Fibroblast of villous mesenchyme (primary cell): ENCODE measurements at places on chromosomes 13 and 19.

DNA sequence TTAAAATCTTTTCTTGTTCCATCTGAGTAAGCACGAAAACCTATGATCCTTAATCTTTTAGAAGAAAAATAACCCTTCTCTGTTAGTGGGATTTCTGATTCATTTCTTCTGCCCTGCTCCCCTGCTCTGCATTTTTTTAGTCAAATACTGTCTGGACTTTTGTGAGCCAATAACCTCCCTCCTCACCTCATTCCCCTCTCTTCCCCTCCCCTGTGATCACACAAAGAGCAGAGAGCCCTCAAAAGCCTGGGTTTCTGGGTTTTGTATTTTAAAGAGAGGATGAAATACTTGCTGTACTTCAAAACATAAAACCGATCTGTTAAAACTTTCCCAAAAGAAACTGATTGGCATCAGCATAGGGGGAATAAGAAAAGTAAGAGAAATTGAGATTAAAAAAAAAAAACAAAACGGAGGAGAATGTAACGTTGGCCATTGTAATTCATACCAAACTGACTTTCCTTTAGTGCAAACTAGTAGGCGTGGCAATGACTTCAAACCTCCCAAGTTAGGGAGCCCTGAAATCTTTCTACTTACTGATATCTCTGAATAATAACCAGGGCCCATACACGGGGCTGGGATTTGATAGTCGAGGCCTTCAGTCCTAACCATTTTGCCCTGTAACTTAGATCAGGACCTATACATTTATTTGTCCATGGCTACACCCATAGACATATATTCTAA, 232.9 kb downstream of the TM9SF2 start:
- no peak for DNase-seq

- DNase-seq, result no peak
Observed at GRCh38 chr13:35603593-35604285, 127.2 kb upstream of the MAB21L1 start.

- peak; percentile 51 for DNase-seq
Observed at GRCh38 chr19:41206926-41207750, 11.9 kb upstream of the AXL start.

- DNase-seq, result no peak
Observed at GRCh38 chr13:97588993-97589392, 155.0 kb downstream of the RAP2A start.

DNA sequence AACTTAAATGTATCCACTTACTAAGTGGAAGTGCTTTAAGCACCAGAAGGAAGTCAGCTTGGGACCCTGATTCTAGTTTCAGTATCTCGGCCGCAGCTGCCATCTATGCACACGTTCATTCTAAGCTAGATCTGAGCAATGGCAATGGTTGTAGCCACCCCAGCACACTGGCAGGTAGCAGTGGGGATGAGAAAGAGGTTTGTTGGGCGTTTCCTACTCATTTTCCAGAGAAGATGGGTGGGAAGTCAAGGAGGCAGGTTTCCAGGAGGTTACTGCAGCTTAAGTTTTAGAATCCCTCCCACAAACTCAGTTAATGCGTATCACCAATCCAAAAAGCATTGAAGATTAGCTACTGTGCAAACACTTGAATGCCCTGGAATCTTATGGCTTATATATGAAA, 114.2 kb upstream of the TSC22D1 start:
- no peak for DNase-seq

DNA sequence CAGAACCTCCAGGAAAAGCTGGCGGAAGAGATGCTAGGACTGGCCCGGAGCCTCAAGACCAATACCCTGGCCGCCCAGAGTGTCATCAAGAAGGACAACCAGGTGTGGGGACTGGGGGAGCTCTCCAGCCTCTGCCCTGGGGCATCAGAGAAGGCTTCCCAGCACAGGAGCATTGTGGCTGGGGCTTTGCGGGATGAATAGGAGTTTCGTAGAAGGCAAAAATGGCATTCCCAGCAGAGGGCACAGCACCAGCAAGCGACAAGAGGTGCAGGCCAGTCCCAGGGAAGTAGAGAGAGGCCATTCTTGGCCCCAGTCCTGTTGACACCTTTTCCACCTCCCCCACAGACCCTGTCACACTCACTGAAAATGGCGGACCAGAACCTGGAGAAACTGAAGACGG, 4.1 kb downstream of the USE1 start:
- no peak for DNase-seq

DNA sequence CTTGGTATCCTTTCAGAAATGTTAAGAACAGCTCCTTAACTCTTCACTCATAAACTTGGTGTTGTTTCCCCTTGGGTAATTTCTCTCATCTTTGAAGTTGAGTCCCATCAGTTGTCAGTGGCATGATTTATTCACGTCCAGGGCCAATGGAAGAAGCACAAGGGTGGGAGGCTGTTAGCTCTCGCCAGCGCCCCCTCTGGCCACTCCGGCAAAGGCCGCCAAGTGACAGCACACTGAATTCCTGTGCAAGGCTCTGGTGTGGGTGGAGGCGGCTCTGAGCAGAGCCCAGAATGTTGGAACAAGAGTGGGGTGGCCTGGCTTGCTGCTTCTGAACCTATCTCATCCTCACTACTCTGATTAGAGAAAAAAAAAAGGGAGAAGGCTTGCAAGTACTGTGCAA, 13.1 kb upstream of the MEDAG start:
- DNase-seq, result peak; percentile 56

DNA sequence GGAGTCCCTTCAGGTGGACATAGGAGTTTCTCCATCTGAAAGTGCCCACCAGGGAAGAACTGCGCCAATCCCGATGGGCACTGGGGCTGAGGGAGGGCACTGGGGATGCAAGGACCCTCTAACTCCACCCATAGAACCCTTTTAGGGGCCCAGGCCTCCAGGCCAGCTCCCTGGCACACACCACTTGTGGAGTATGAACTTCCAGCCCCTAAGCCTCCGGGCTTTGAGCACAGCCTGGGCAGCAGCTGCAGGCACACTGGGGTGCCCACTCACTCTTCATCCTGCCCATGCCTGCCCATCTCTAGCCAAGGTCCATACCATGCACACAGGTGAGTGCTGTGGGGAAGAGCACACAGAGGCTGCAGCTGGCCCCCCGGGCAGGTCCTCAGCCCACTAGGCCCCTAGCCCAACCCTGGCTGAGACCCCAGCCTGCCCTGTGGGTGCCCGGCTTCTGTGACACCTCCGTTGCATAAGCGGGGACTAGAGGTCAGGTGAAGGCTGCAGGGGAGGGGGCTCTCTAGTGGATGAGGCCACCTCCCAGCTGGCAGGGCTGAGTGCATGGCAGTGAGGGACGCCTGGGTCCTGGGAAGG, 14.6 kb upstream of the SLC7A10 start:
- DNase-seq, result no peak

DNA sequence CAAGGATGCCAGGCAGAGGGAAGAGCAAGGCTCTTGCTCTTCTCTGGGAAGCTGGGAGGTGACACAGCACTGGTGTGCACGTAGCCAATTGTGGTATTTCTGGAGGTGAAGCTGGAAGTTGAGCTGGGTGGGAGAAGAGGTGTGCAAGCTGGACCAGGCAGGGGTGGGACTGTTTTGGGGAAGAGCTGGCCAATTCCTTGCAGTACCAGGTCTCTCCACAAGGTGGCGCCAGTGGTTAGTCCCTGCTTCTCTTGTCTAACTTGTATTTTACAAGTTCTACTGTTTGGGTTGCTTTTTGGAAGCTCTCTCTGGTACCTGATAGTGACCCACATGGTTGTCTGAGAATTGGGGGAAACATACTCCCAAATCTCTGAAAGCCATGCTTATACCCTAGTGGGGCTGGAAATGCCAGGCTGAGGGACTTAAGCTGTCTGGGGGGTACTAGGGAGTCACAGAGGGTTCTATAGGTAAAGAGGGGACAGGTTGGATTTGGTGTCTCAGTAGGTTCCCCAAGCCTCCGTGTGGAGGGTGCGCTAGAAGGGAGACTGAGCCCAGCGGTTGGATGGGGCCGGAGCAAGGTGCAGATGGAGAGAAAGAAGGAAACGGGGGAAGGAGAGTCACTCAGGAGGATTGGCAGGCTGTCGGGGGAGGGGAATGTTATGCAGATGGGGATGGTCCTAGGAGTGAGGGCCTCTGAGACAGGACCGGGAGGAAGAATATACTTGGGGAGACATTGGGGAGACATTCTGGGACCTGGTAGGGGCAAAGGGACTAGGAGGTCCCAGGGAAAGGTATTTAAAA, 3.0 kb downstream of the HPN start:
- peak; percentile 37 for DNase-seq

DNA sequence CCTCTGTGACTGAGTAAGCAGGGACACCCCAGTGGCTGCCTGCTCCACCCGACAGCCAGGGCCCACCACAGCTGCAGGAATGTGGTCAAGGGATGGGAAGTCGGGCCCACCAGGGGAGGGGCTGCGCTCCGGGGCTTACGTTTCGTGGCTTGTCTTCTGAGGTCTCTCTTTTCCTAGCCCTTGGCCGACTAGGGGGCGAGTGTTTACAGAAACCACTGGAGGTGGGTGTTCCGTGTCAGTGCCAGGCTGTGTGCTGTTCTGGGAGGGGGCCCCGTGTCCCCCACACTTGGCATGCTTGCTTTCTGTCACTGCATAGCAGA, 4.5 kb downstream of the ADAT3 start:
- DNase-seq, result no peak

DNA sequence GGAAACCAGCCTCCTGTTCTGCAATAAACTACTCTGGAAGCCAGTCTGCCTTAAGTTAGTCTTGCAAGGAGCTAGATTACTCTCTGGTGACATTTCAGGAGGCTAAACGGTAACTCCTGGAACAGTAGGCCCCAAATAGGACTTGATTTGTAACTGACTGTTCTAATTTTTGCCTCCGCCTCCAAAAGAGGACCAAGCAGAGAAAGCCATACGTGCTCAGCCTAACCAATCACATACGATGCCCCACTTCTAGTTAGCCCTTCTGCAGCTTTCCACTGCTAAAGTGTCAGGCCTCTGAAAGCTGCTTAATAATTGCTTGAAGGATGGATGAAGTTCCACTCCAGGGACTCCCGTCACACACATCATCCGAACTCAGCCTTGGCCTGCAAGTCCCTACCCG, 744 bp downstream of the ZNF805 start:
- peak; percentile 32 for DNase-seq

DNA sequence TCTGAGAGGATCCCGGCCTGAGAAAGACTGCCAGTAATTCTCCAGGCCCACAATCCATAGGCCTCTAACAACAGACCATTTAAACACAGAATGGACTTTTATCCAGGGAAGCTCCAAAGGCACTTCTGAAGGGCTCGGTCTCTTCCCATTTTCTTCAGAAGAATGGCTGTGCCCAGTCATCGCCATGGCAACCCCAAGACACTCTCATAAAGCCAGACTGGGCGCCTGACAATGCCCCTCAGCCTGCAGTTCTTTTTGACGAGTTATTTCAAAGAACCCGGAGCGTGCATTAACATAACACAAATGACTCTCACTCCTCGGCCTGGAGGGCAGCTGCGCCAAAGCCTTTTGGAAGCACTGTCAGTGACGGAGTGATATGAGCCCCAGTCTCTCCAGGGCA, 61.0 kb downstream of the RASA3 start:
- no peak for DNase-seq

DNA sequence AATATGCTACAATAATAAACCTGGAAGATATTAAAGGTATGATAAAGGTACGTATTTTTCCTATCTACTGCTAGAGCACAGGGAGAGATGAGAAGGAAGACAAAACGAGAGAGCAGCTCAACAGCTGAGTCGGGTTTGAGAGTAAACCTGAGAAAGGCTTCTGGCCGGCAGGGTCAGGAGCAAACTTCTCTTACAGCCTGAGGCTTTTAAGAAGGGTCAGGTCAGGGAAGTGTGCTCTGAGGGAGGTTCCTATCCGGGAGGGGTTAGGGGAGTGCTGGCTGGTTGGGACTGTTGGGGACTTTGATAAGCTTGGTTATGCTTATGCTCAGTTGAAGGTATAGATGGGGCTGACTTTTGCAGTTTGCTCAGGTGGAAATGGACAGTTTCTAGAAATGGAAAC, 77.7 kb upstream of the PRR20A start:
- DNase-seq, result no peak

DNA sequence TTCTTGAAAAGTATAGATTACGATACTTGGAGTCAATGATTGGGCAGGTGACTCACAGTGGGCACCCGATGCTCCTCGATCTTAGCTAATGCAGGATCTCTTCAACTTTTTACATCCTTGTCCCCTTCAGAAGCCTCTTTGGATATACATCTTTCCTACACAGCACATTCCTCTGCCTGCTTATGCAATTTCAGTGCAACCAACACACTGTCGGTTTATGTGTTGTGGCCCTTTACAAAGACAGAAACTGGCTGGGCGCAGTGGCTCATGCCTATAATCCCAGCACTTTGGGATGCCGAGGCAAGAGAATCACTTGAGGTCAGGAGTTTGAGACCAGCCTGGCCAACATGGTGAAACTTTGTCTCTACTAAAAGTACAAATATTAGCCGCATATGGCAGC, 2.6 kb downstream of the GPR42 start:
- no peak for DNase-seq

- DNase-seq, result no peak
Observed at GRCh38 chr13:33208290-33209220, 77.0 kb downstream of the STARD13 start.

GRCh38 chr19:55116232-55116858, 1.1 kb downstream of the PPP1R12C start:
- DNase-seq, result peak; percentile 64

DNA sequence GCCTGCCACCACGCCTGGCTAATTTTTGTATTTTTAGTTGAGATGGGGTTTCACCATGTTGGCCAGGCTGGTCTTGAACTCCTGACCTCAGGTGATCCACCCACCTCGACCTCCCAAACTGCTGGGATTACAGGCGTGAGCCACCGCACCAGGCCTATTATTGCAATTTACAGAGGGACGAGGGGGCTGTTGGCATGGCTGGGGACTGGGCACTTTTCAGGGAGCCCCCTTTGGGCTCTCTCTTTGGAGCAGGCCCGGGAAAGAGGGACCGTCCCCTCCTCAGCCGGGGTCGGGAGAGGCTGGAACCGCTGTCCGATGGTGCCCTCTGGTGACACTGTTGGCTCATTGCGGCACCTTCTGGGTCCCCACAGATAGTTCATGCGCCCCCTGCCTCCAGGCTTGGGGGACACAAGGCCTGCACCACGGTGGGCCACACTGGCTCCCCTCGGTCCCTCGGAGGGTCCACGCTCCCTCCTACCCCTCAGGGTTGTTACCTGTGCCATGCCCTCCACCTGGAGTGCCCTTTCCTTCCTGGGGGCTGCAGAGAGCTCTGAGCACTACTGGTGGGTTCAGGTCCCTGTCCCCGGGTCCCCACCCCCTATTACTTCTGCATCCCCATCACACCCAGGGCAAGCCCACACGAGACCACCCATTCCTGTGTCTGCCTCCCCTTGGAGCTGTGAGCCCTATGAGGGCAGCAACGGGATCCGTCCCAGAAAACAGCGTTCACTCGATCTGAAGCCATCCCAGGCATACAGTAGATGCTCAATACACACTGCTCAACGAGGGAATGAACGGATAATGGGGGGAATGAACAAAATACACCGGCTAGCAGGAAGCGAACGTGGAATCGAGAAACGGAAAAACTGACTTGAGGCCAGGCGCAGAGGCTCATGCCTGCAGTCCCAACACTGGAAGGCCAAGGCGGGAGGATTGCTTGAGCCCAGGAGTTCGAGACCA, 12.5 kb downstream of the FEM1A start:
- peak; percentile 54 for DNase-seq

- DNase-seq, result no peak
Observed at GRCh38 chr13:71017607-71018006, 849.4 kb downstream of the DACH1 start.

- no peak for DNase-seq
Observed at GRCh38 chr13:94113245-94113644, 366.2 kb downstream of the DCT start.
